Stimulated activated CD4-positive, alpha-beta T cell treated with anti-CD3 and anti-CD28 coated beads, Interleukin-15, amount 100 ng/mL, for 1 hour (primary cell): ENCODE measurements at places on chromosomes 1 and 21.
A peak's percentile ranks its signal among the peaks of the same experiment; 100 is the strongest.

- no peak for DNase-seq
Measured at GRCh38 chr1:226133504-226134123, 52.9 kb downstream of the ACBD3 start.

GRCh38 chr1:194600716-194601115, 1414.3 kb upstream of the B3GALT2 start:
- DNase-seq, result no peak

DNA sequence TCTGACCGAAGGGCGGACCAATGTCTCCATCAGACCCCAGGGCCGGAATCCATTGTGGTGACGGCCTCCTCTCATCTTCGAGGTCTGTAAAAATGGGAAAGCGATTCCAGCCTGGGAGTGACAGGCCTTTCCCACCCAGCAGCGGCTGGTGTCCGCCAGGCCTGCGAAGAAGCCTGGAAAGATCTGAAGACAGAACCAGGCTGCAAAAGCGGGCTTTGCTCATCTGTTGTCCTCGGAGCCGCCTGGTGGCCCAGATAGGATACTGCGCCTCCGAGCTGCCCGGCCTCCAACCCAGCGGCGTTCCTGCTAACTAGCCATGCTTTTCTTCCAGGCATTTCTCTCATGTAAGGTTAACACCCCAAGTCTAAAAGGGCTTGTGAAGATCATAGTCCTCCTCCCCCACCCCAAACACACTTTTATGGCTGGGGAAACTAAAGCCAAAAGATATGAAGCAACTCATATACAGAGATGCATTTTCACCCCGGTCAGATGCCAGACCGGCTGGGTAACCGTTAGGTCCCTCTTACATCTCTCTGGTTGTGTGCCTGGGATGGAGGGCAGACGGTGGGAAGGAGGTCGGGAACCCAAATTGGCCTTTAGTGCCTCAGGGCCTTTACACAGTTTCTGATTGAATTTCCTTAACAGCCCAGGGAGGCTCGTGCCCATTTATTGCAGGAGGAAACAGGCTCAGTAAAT, 1.9 kb upstream of the DHRS3 start:
- DNase-seq, result peak; percentile 66

DNA sequence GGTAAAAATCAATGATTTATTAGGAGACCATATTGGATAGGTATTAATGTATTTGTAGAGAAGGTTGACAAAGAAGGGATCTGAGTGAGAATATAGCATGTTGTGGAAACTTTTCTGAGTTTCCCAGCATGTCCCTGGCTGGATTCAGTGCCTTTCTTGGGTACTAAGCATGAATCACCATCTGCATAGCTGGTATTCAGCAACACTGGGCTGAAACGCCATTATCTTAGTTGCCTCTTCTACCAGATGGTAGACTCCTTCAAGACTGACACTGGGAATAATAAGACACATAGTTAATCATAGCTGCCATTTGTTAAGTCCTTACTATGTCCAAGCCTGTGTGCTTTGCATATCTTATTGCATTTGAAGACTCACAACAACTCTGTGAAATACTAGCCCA, 45.5 kb downstream of the ATP5PF start:
- DNase-seq, result no peak

GRCh38 chr1:213779228-213779627, 208.5 kb upstream of the PROX1 start:
- no peak for DNase-seq

DNA sequence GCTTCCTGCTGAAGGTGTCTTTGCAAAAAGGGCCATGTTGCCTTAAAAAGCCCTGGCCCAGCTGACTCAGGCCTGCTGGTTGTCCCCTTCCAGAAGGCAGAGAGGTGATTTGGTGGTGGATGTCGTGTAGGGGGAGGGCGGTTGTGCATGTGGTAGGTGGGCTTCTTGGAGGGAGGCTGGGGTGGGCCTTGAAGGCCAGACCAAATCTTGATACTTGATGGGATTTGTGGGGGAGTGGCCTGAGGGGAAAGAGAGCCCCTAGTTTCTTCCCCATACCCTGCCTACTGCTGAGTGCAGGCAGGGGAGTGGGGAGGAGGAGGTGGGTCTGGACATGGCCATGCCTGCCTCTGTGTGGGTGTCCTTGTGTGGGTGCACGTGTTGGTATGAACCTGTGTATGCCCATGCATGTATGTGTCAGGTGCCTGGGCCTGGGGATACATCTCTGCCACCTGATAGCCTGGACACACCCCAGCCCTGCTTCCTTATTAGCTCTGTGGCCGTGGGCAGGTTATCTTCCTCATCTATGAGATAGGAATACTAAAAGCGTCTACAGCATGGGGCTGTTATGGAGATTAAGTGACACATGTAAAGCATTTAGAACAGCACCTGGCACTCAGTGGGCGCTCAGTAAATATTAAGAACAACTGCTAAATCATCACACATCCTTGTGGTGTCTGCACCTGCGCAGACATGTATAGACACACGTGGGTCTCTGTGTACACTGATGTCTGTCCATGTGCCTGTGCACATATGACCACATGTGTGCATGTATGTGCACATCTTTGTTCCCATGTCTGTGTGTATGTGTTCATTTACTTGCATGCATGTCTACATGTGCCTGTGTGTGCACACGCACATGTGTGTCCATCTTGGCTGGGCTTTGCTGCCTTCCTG, 17.0 kb downstream of the FAM151A start:
- no peak for DNase-seq

- DNase-seq, result no peak
Measured at GRCh38 chr1:48978413-48978812, 201.7 kb upstream of the BEND5 start.

DNA sequence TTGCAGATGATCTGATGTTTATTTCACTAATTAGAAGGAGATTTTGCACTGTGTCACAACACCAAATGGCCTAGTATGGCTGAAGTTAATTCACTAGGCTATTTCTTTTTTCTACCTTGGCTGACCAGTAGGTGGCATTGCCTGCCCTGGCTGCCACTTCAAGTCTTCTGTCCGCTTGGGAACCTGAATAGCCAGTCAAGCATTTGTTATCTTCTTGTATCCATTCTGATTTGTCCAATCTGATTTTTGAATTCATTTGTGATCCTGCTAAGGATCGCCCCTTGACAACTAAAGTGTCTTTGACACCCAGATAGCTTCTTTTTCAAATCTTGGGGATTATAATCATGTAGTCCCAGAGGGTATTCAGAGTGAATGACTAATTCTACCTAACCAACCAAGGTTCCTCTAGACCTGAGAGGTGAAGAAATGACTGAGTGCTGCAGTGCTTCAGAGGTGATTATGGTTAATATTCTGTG, 99.4 kb downstream of the GIPC2 start:
- no peak for DNase-seq

GRCh38 chr1:171772312-171772711, 9.1 kb upstream of the METTL13 start:
- no peak for DNase-seq

GRCh38 chr1:231796141-231796540, 169.6 kb downstream of the DISC1 start:
- DNase-seq, result no peak

GRCh38 chr1:113872219-113872935, 865 bp upstream of the PTPN22 start:
- no peak for DNase-seq

- DNase-seq, result no peak
Measured at GRCh38 chr21:16872616-16873015, 640.2 kb upstream of the CXADR start.

DNA sequence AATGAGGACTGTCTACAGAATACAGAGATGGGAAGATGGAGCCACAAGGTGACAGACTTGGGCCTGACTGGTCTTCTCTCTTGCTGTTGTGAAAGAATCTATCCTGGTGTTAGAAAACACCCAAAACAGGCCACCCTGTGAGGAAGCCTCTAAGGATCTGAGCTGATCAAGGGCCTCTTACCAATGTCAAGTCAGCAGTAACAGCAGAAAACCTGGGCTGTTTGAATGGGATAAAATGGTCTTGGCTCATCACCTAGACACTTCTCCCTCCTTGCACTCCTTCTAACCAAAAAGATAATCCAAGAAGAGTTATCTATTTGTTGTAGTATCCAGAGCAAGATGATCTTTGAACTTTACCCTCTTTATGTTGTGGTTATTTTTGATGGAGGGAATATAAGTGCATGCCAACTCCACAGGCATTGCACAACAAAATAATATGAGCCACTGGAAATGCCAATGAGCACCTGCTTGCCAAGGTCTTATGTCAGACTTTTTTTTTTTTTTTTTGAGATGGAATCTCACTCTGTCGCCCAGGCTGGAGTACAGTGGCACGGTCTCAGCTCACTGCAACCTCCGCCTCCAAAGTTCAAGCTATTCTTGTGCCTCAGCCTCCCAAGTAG, 32.8 kb upstream of the ZNF281 start:
- DNase-seq, result no peak

- DNase-seq, result no peak
Measured at GRCh38 chr1:91701472-91701869, 184.5 kb downstream of the TGFBR3 start.

GRCh38 chr1:183105449-183105848, 80.6 kb upstream of the LAMC2 start:
- no peak for DNase-seq

DNA sequence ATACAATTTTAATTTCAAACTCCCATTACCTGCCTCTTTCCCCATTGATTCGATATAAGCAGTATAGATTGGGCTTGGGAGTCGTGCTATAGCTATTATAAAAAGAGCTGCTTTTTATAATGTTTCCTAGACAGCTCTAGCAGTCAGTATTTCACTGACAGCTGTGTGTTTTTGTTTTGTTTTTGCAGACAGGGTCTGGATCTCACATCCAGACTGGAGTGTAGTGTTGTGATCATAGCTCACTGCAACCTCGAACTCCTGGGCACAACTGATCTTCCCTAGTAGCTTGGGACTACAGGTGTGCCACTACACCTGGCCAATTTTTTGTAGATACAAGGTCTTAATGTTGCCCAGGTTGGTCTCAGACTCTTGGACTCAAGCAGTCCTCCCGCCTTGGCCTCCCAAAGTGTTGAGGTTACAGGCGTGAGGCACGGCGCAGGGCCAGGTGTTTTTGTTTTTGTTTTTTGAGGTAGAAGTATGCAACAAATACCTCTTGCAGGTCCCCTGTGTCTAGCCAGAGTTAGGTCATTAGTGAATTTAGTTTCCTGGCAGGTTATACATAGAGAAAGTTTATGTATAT, 1.7 kb downstream of the NASP start:
- no peak for DNase-seq

- no peak for DNase-seq
Measured at GRCh38 chr1:53368314-53369033, 40.6 kb upstream of the LRP8 start.
